Daoy (cell line): ENCODE measurements at places on chromosomes 3 and 15.

DNA sequence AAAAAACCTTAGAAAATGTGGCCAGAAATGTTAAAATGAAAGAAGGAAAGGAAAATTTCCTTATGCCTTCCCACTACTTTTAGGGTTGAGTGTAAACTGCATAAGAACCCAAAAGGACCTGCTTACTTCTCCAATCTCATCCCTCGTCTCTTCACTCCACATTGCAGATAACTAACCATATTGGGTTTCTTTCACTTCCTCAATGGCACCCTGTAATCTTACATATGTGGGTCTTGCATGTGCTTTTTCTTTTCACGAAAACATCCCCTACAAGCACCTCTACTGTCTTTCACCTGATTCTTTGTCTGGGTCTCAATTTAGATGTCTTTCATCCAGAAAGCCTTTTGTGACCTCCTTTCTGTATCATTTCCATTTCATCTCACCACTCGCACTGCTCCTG lies 23.1 kb downstream of the EOMES start:
- DNase-seq: no peak

- DNase-seq: no peak
Measured at GRCh38 chr3:42459151-42459550, 43.3 kb upstream of the VIPR1 start.

- DNase-seq: no peak
Measured at GRCh38 chr3:145015253-145015652, 1043.6 kb downstream of the DIPK2A start.

- DNase-seq: no peak
Measured at GRCh38 chr3:51953445-51953844, 1.7 kb upstream of the GPR62 start.

- no peak for DNase-seq
Measured at GRCh38 chr15:78290222-78290621, 9.2 kb downstream of the SKIC8 start.

GRCh38 chr15:52485290-52485689 lies 43.4 kb downstream of the MYO5A start:
- no peak for DNase-seq

GRCh38 chr3:108475220-108475782 lies 35.1 kb downstream of the MYH15 start:
- DNase-seq: no peak

DNA sequence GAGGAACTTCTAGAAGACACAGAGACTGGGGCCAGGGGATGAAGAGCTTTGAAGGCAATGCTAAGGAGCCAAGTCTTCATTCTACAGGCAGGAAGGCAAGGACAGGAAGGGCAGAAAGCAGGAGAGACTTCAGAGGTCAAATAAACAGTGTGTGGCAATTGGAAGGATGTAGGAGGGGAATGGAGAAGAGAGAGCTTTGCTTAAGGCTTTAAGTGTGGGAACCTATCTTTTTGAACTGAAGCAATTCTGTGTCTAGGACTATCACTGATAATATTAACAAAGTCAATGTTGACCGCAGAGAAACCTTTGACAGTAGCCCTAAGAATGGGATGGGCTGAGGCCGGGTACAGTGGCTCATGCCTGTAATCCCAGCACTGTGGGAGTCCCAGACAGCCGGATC lies 325.0 kb downstream of the FOXP1 start:
- no peak for DNase-seq
